ENCODE measurements at places on chromosomes 6 and 20.

DNA sequence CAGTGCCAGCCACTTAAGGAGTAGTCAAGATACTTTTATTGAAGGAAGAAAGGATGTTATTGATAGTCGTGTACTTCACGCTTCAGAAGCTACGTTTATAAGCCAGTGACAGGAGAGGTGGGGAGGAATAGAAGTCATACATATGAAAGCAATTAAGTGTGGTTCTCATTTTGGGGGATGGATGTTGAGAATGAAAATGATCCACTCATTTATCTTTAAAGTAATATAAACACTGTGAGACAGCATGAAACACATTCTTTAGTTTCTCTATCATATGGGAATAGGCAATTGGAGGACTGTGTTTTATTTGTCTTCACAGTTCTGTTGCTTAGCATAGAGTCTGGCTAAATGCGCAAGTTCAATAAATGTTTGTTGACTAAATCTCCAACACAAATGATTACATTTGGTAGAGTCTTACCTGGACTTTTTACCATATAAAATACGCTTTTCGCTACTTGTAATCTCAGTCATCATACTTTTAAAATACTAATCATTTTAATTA lies 35.2 kb downstream of the AK9 start:
- no peak for DNase-seq

GRCh38 chr6:39217177-39217864 lies 12.0 kb downstream of the KCNK5 start:
- no peak for DNase-seq

DNA sequence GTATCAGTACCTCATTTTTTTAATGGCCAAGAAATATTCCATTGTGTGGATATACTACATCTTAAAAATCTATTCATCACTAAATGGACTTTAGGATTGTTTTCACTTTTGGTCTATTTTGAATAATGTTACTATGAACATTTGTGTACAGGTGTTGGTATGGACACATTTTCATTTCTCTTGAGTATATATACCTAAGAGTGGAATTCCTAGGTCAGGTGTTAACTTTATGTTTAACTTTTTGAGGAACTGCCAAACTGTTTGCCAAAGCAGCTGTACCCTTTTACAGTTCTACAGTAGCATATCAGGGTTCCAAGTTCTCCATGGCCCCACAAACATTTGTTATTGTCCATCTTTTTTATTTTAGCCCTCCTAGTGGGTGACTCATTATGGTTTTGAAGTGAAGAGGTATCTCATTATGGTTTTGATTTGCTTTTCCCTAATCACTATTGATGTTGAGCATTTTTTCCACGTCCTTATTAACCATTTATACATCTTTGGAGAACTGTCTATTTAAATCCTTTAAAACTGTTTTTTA lies 28.2 kb downstream of the DSTN start:
- DNase-seq = no peak

DNA sequence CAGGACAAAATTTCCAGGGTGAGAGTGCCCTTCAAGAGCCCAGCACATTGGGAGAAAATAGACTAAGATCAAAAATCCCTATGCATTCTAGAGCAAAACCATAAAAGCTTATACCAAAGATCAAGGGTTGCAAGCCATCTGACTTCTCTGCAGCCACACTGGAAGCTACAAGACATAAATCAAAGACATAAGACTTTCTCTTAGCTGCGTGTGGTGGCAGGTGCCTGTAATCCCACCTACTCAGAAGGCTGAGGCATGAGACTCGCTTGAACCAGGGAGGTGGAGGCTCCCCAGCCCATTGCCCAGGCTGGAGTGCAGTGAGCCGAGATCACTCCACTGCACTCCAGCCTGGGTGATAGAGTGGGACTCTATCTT lies 91.9 kb upstream of the NXT1 start:
- DNase-seq = no peak

Data from testis (tissue), 5 donors.